CD4-positive, alpha-beta T cell treated with Interleukin-6 at 100 ng/mL for 8 hours (primary cell): ENCODE measurements at places on chromosomes 6 and 20.
A peak's percentile ranks its signal among the peaks of the same experiment; 100 is the strongest.

GRCh38 chr6:127076466-127076865, 42.0 kb upstream of the RSPO3 start:
- no peak for DNase-seq

GRCh38 chr6:136326038-136326553, 36.5 kb upstream of the BCLAF1 start:
- DNase-seq, result no peak

DNA sequence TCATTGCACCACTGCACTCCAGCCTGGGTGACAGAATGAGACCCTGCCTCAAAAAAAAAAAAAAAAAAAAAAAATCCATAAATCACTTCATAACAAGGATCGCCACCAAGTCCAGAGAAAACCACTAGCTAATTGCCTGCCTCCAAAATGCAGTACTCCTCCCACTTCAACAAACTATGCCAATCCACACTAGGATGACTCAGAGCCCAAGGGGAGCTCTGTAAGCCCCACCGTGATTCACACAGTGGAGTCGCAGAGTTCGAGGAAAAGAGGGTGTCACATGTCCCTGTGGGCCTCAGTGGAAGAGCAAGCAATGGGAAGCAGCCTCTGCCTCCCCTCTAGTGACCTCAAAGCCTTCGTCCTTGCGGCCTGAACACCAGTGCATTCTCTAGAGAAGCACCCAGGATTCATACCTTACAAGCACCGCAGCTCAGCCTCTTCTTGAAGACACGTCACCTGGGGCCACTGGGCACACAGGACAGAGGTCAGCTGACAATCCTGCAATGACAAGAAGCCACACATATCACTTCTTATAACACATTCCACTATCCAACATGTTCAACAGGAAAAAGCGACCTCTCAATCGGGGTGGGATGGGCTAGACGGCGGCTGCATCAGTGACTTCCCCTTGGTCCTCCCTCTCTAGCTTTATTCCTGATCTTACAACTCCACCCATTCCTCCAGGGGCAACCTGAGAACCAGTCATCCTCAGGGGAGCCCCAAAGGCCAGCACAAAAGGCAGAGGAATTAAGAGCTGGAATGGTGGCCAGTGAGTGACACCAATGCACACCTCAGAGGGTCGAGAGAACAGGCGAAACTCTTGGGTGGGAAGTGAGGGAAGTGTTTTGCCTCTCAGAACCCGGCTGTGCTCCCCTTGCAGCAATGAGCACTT, 8.9 kb downstream of the SNHG17 start:
- no peak for DNase-seq

DNA sequence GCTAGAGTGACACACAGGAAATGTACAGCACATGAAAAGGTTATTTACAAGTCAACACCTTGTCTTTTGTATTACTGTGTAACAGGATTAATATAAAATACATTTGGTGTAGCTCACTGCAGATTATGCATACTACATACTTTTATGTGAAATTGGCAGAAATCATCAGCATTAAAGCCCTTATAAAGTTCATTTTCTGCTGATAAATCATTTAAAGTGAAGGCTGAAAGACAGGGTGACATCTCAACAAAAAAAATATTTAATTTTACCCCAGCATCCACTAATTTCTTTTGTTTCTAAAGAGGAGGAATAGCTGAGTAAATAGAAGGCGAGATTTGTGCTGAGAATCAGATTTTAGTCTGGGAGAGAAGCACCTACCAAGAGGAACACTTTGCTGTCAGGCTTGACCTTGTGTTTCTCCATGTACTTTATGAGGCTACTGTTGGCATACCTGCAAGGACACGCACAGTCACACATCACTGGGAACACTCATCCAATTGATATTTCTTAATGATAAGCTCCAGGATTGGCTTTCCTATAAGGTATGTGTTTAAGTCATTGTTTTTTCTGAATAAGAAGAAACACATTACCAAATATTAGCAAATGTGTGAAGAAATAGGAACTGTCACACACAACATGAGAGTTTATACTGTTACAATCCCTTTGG, 146.6 kb upstream of the SLC22A16 start:
- no peak for DNase-seq

- DNase-seq, result no peak
Observed at GRCh38 chr6:42162384-42162783, 10.8 kb upstream of the GUCA1A start.

DNA sequence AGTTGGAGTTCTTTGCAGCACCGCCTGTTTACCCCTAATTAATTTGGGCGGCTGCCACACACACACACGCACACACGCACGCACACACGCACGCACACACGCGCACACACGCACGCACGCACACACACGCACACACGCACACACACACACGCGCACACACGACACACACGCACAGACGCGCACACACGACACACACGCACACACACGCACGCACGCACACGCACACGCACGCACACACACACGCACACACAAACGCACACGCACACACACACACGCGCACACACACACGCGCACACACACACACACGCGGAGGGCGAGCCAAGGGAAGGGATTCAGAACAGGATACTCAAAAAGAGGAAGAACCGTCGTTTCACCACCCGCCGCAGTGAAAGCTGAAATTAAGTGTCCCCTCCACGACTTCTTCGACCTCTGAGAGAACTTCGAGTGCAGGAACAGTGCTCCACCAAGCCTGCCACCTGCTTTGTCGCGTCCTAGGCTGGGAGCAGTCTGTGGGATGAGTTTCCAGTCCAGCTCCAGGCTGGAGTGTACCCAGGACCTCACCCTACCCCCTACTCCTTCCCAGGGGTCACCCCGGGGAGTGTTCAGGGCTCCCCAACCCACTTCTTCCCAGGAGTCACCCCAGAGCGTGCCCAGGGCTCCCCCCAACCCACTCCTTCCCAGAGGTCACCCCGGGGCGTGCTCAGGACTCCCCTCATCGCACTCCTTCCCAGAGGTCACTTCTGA, 1.1 kb downstream of the RNASET2 start:
- peak; percentile 44 for DNase-seq

DNA sequence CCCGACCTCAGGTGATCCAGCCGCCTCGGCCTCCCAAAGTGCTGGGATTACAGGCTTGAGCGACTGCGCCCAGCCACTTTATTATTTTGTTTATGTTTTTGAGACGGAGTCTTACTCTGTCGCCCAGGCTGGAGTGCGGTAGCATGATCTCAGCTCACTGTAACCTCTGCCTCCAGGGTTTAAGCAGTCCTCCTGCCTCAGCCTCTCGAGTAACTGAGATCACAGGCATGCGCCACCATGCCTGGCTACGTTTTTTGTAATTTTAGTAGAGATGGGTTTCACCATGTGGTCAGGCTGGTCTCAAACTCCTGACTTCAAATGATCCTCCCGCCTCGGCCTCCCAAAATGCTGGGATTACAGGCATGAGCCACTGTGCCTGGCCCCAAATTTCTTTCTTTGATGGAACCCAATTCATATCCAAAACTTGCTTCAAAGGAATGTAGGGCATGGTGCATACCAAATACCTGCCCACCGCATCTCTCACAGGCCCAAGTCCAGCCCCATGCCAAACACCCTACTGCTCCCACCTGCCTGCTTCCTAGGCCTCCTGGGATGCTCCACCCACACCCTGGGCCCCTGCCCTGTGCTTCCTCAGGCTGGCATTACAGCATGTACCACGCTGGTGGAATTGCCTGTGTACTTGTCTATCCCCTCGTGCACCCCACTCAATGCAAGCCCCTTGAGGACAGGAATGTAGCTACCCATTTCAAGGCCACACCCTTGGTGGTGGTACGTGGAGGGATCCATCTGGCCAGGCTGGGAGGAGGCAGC, 4.9 kb upstream of the HMGA1 start:
- DNase-seq, result no peak

GRCh38 chr6:95099410-95099809, 477.9 kb upstream of the MANEA start:
- no peak for DNase-seq

GRCh38 chr6:87529221-87529620, 56.4 kb downstream of the SLC35A1 start:
- DNase-seq, result no peak

DNA sequence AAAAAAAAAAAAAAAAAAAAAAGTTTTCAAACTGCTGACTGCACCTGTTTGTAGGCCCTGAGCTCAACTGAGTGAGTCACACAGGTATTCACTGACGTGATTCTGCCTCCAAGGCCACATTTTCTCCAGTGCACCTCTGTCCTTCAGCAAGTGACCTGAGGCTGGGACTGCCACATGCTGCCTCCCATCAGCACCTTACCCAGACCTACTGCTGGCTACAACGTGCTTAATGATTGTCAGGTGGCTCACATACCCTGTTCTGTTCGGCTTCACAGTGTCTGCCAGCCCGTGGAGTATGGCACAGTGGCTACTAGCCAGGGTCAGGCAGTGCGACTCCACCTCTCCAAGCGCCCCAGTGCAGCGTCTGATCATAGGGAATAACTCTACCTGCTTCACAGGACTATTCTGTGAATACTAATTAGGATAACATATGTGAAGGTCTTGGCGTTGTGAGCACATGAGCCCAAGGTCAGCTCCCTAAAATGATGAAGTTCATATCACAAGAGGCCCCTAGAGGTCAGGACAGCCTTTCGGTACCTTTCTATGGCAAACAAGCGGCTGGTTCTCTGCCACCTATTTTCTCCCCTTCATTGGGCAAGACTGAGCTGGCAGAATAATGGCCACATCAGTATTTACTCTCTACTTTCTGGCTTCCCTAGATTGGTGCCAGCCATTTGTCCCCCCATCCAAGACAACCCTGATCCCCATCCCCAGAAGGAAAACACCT, 28.1 kb downstream of the RIPOR3 start:
- no peak for DNase-seq

DNA sequence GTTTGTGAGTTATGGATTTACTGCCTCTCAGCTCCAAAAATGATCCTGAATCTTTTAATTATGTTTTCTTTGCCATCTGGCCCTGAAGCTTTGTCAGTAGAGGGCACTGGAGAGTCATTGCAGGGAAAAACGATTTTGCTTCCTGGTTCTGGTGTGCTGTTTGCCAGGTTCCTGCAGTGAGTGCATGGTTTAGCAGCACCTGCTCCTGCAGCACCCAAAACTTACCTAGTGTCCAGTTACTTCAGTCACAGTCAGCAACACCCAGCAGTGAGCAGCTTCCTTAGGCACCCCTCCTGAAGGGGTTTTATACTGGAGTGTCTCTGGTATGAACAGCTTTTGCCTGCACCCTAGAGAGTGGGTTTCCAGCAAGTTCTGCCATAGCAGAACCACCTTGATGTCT, 6.0 kb upstream of the TRIM26 start:
- peak; percentile 59 for DNase-seq

- DNase-seq, result no peak
Observed at GRCh38 chr6:115753446-115753845, 307.2 kb downstream of the FRK start.

- peak; percentile 62 for DNase-seq
Observed at GRCh38 chr6:30463651-30464618, 25.4 kb upstream of the HLA-E start.

- peak; percentile 68 for DNase-seq
Observed at GRCh38 chr20:45987108-45987780, 15.2 kb upstream of the ZNF335 start.

- no peak for DNase-seq
Observed at GRCh38 chr6:2782356-2782708, 17.1 kb downstream of the WRNIP1 start.

GRCh38 chr20:61119273-61119672, 132.8 kb upstream of the CDH4 start:
- DNase-seq, result no peak

GRCh38 chr6:12716298-12716916, at the start of gene PHACTR1:
PHACTR1 (plus strand) TSS chr6:12716767.
- DNase-seq, result no peak

DNA sequence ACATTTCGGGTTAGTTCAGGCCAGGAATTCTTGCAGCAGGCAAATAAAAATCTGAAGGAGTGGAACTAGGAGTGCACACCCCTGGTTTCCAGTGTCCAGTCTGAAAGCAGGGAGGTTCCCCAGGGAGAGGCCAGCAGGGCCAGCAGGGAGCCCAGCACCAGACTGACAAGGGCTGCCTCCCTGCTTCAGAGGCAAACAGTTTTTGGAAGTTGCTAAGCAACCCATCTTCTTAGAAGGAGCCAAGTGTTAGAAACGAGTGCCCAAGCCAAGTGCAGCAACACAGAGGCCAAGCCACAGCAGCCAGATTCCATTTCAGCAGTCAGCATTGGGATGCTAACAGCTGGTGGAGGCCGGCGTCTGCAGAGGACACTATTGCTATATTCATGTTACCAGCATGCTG, 179.1 kb downstream of the SYNDIG1 start:
- no peak for DNase-seq
